ENCODE measurements at places on chromosomes 5 and 9.

- no peak for DNase-seq
Measured at GRCh38 chr5:97365918-97366317, 182.9 kb upstream of the RIOK2 start.

GRCh38 chr9:35736201-35736633 is 3.8 kb downstream of the CREB3 start:
- peak; percentile 72 for DNase-seq

- no peak for DNase-seq
Measured at GRCh38 chr5:159403906-159404681, 73.8 kb upstream of the IL12B start.

- no peak for DNase-seq
Measured at GRCh38 chr5:69136293-69136692, 30.7 kb upstream of the CCNB1 start.

- no peak for DNase-seq
Measured at GRCh38 chr5:137604348-137605095, 105.4 kb upstream of the SPOCK1 start.

DNA sequence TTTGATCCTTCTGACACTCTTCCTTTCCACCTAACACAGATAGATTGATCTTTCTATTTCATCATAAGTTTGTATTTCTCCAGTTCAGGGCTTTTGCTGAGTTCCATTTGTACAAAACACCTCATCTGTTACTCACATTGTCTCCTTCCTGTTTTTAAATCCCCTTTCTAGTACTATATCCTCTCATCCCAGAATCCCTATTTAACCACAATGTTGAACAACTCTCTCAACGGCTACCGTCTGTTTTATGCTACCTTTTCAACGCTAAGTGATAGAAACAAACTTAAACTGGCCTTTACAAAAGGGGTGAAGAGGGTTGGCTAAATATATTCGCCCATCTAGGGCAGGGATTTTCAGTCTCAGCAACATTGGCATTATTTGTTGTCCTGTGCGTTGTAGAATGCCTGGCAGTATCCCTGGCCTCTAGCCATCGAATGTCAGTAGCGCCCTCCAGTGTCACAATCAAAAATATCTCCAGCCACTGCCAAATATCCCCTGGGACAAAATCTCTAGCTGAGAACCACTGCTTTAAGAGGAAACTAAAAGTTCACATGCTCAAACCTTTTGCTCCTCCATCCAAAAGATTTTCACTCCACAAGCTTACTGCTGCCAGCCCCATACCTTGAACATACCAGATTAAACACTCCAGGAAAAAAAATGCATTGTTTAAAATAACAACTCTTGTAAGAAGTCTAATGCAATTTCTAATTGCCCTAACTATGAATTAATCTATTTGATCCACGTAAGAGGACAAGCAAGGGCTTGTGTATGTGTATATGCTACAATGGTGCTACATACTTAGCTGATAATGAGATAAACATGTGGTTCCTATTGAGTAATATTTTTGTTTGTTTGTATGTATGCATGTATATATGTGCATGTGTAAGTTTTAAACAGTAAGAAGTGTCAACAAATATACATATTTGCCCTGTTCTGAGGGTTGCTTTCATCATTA is 344.0 kb downstream of the PTPRD start:
- no peak for DNase-seq

GRCh38 chr5:8726383-8727036 is 819.4 kb downstream of the SEMA5A start:
- no peak for DNase-seq

Measured in CD8-positive, alpha-beta T cell (primary cell).